ENCODE measurements at places on chromosomes 4 and X. TPM values are rescaled to one million over a fixed set of nuclear protein-coding genes. Genes with fewer than 3 reads are reported as not detected.

DNA sequence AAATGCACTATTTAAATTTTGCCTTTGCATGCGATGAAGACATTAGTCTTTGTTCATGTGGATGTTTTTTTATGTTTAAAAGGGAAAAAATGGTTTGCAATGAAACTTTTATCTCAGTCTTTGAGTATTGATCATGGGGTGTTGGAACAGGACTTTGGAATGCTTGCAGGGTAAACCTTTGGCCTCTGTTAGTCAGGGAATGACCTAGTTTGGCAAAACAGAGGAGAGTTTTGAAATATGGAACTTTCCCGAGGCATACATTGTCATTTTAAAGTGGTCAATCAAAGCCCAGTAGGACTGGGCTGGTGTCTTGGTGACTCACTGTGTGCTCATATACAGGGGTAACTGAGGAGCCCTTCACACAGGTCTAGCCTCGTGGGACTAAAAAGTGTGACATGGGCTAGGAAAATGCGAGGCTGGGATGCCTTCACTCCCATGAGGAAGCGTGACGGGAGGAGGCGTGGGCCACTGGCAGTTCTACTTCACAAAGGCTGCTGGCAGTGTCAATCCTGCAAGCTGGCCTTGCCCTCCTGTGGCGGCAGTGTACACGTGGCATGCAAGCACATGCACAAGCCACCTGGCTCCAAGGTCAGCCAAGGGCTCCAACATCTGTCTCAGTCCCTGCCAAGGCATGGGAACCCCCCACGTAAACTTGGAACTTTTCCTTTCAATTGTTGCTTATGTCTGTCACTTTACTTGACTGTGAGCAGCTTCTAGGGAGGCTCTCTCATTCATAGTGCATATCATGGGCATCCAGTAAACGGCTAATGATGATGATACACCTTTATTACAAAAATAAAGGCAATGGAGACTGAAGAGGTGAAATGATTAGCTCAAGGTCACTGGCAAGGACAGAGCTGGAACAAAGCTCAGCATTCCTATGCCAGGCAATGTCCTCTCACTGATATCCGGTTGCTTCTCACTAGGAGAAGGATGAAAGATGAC lies 5.2 kb upstream of the F11 start:
- no peak for DNase-seq
- H3K27me3 ChIP-seq: no peaks in the 10 kb centered on the region
- no peak overlapping the region for H3K4me3 ChIP-seq
- no peak overlapping the region for H3K27ac ChIP-seq
- no peaks in the 10 kb centered on the region for H3K36me3 ChIP-seq
- H3K4me1 ChIP-seq: no peaks in the 10 kb centered on the region

DNA sequence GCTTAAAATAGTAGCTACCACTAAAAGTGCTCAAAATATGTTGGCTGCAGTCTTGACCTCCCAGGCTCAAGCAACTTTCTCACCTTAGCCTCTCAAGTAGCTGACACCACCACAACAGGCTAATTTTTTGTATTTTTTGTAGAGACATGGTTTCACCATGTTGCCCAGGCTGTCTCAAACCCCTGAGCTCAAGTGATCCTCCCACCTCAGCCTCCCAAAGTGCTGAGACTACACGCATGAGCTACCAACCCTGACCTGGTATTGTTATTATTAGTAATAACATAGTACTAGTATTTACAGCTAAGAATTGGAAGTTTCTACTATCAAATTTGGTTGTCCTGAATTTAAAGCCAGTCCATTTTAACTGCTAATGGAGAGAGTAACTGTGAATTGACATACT lies 18.0 kb downstream of the STAP1 start:
- H3K36me3 ChIP-seq: no peaks in the 10 kb centered on the region
- no peaks in the 10 kb centered on the region for H3K27me3 ChIP-seq
- no peak overlapping the region for H3K27ac ChIP-seq
- H3K4me1 ChIP-seq: no peaks in the 10 kb centered on the region

GRCh38 chr4:113849771-113850170 lies 88.2 kb upstream of the CAMK2D start:
- H3K36me3 ChIP-seq: no peaks in the 10 kb centered on the region
- H3K27ac ChIP-seq: no peak overlapping the region
- no peak overlapping the region for H3K4me3 ChIP-seq
- H3K27me3 ChIP-seq: no peaks in the 10 kb centered on the region
- peak; percentile 39 for DNase-seq

DNA sequence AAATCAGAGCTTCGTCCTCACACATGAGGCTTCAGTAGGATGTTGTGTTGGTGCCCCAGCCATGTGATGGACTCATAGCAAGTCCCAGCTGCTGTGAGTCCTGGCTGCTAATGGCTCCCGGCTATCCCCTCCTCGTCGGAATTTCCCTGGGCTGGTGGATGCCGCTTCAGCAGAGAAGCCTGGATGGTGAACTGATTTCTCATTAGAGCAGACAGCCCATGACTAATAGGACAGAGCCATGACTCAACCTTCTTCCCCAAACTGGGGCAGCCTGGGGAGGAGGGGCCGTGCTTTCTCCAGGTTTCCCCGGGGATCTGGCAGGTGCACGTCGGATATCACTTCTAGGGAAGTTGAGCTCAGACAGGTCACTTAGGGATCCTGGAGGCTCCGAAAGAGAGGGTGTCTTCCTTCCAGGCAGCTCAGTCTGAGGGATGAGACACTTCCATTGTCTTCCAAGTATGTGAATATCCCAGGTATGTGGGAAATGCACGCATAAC lies 112.7 kb downstream of the ASMT start:
- no peaks in the 10 kb centered on the region for H3K36me3 ChIP-seq
- no peak overlapping the region for H3K27ac ChIP-seq
- H3K4me1 ChIP-seq: no peaks in the 10 kb centered on the region

DNA sequence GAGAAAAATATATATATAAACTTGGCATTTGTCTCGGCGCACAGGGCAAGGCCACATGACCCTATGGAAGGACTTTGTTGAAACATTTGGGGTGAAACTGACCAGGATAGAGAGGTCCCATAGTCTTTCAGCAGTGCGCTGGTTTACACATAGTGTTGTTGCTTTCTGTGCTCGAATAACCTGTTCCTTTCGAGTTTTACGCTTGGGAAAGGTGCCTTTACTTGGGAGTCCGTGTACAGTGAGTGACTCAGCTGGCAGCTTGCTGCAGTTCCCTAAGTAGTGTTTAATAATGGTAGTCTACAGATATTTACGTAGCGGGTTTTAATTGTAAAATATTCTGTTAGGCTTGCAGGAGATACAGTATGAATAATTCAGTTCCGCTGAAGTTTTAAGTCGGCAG lies 578 bp downstream of the APOOL start:
- H3K36me3 ChIP-seq: no peaks in the 10 kb centered on the region
- no peaks in the 10 kb centered on the region for H3K27me3 ChIP-seq
- peak overlapping the region; percentile 89 for H3K4me3 ChIP-seq
- no peaks in the 10 kb centered on the region for H3K4me1 ChIP-seq

DNA sequence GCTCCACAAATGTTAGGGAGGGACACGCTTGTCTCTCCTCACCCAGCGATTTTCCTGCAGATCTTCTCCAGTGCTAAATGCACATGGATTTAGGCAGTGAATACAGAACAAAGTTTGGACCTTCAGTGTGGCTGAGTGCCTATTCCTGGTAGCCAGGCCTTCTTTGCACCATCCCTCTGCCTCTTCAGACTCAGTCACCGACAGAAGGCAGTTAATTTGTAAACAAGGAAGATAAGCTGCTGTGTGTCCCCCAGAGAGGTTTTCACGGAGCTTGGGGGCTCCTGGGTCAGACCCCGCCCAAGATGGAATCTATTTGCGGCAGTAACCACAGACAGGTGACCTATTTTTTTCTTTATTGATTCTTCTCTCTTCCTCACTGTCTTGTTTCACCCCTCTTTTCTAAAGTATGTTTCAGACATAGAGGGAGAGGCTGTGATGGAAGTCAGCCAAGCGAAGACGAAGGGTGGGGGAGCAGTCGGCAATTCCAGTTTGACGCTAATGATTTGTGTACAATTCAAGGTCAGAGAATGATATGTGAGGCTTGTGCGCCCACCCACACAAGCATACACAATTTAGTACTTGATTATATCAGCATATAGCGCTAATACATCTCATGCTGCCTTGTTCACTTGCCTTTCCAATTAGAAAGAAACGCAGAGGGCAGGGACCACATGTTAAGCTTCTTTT lies 200.8 kb downstream of the MGST2 start:
- no peaks in the 10 kb centered on the region for H3K27me3 ChIP-seq
- H3K36me3 ChIP-seq: no peaks in the 10 kb centered on the region
- H3K4me3 ChIP-seq: no peak overlapping the region
- DNase-seq: no peak

DNA sequence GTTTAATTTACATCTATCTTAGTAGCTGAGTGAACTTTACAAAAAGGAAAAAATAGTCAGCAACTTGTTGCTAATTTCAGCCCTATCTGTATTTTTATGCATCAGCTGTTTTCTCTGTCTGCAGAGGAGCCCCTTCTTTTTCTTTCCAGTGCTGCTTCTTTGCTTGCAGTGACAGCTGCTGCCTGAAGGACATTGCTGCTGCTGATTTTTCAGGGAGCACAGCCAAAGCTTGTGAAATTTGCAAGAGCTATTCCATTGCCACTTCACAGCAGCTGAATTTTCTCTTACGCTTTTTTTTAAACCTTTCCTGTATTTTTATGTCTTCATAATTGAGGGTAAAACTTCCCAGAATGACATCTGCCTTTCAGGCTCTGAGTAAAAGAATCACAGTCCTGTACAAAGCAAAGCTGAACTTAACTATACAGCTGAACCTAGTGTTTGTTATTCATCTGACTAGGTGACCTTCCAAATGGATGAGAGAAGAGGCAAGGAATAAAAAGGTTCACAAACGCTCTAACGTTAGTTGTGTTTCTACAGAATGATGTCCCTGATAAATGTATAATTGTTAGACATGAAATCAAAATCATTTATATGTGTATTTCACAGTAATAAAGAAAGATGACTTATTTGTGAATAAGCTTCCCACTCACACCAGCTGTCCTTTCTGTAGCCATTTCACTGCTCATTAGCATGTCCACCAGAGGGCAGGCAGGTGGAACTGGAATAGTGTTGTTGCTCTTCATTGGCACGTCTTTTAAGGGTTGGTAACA lies 541.4 kb downstream of the ADGRL3 start:
- no peak overlapping the region for H3K27ac ChIP-seq
- H3K4me1 ChIP-seq: no peaks in the 10 kb centered on the region
- H3K4me3 ChIP-seq: no peak overlapping the region
- no peaks in the 10 kb centered on the region for H3K27me3 ChIP-seq
- no peak for DNase-seq
- no peaks in the 10 kb centered on the region for H3K36me3 ChIP-seq

GRCh38 chrX:38798956-38799355 lies 2.3 kb upstream of the MID1IP1 start:
- H3K4me1 ChIP-seq: peaks cover 18% of the 10 kb centered on the region
- no peak overlapping the region for H3K4me3 ChIP-seq

DNA sequence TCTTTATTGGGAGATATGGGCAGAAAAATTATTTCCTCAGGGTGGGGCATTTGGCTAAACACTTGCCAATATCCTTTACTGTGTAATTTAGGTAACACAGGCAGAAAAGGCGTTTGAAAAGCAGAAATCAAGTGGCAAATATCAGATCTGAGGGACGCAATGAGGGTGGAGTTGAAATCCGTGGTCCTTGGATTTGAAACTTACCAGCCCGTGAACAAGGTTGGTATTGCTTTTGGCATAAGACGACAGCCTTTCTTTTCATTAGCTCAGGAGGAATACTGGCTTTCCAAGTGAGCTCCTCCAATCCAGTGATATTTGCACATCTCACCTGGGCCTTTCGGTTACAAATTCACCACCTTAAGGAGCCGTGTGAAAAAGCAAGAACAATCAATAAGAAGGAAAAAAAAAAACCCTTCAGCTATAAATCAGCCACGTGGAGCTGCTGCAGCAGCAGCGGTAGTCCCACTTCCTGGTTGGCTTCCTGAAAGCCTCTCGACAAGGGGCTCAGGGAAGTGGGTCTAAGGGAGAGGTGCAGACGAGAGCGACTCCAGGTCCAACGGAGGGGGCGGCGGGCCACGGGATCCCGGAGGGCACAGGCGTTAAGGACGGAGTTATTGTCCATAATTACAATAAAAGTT lies 734 bp upstream of the GALNT7 start:
- peak overlapping the region; percentile 82 for H3K4me3 ChIP-seq
- H3K4me1 ChIP-seq: peaks cover 12% of the 10 kb centered on the region
- H3K27me3 ChIP-seq: no peaks in the 10 kb centered on the region
- DNase-seq: peak; percentile 40
- H3K27ac ChIP-seq: peak overlapping the region; percentile 67
- no peaks in the 10 kb centered on the region for H3K36me3 ChIP-seq

DNA sequence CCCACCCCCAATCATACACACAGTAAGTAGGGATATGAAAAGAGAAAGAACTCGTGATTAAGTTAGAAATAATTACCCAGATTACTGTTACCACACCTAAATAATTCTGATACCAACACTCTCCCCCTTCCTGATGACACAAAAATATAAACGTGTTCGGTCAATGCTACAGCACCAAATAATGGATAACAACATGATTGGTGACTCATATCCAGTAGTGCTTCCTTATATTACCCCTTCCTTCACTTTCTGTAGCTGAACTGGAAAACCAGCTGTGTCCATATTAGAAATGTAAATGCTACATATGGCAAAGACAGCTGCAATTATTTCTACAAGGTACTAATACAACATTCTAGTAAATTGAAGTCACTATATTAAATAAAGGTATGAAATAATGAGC lies 20.8 kb downstream of the EIF4E start:
- no peaks in the 10 kb centered on the region for H3K27me3 ChIP-seq
- no peak for DNase-seq
- H3K4me3 ChIP-seq: no peak overlapping the region
- H3K36me3 ChIP-seq: peaks cover 3% of the 10 kb centered on the region
- peaks cover 8% of the 10 kb centered on the region for H3K4me1 ChIP-seq

- no peak overlapping the region for H3K27ac ChIP-seq
- H3K4me3 ChIP-seq: no peak overlapping the region
- peaks cover 5% of the 10 kb centered on the region for H3K4me1 ChIP-seq
- H3K36me3 ChIP-seq: peaks cover 17% of the 10 kb centered on the region
These were observed 41.5 kb downstream of the SMARCA5 start for GRCh38 chr4:143554728-143555597.

DNA sequence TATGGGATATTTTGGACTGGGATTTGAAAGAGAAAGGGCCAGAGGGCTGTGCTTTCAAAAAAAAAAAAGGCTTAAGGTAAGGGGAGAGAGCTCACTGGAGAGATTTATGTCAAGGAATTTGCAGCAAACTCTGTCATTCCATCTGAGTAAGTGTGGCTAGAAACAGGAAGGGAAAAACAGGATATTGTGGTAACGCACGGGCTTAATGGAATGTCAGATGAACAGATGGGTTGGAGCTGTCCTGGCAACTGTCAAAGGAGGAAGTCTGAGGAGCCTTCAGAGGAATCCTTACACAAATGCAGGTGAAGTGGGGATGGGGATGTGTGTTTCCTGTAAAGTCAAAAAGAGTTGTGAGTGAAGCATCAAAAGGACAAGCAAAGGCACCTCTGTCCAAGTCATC lies 15.1 kb upstream of the NKX3-2 start:
- DNase-seq: peak; percentile 76
- no peak overlapping the region for H3K4me3 ChIP-seq
- H3K36me3 ChIP-seq: no peaks in the 10 kb centered on the region
- H3K27me3 ChIP-seq: no peaks in the 10 kb centered on the region
- peaks cover 12% of the 10 kb centered on the region for H3K4me1 ChIP-seq
- no peak overlapping the region for H3K27ac ChIP-seq

GRCh38 chrX:132375941-132376340 lies 112.9 kb downstream of the MBNL3 start:
- no peak overlapping the region for H3K27ac ChIP-seq
- H3K27me3 ChIP-seq: no peaks in the 10 kb centered on the region
- no peak for DNase-seq
- no peaks in the 10 kb centered on the region for H3K4me1 ChIP-seq
- no peak overlapping the region for H3K4me3 ChIP-seq

RNF128 gene
- total RNA-seq: 17.5 TPM

MAGEC2 gene
- not detected for total RNA-seq

TIGD4 gene
- 0.23 TPM for total RNA-seq

LETM1 gene
- 53.1 TPM for total RNA-seq

MSX1 gene
- total RNA-seq: 0.87 TPM

TCEAL7 gene
- 7.6 TPM for total RNA-seq

MRFAP1L1 gene
- total RNA-seq: 36.8 TPM

SNCA gene
- 27.3 TPM for total RNA-seq
